Activated CD8-positive, alpha-beta memory T cell treated with anti-CD3 and anti-CD28 coated beads for 1 hour (primary cell): ENCODE measurements at places on chromosomes 3 and 15.

- no peak for DNase-seq
Measured at GRCh38 chr15:26983822-26984221, 12.8 kb downstream of the GABRG3 start.

GRCh38 chr3:45676325-45677032 is 12.7 kb upstream of the SACM1L start:
- DNase-seq = no peak

GRCh38 chr15:100770661-100771584 is 108.7 kb upstream of the ALDH1A3 start:
- no peak for DNase-seq

GRCh38 chr3:184608209-184608608 is 46.6 kb downstream of the EPHB3 start:
- DNase-seq = no peak

DNA sequence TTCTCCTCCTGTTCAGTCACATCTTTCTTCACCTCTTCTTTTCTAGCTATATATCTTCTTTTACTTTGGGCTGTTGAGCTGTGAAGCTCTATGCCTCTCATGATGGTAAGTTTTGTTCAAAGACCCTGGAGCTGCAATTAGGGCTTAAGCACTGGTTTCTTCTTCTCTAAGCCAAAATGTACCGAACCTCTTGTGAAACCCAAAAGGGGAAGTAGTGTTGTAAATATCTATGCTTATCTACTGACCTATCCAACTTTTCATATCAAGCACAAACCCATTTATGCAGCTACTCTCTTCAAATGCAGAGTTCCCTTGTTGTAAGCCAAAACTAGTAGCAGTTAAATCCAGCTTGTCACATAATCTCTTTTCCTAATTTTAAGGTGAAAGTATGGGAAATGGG is 123.6 kb upstream of the CD96 start:
- DNase-seq = no peak

- no peak for DNase-seq
Measured at GRCh38 chr3:59143447-59143846, 93.6 kb upstream of the CFAP20DC start.

GRCh38 chr15:25641361-25641760 is 202.5 kb upstream of the UBE3A start:
- no peak for DNase-seq

- DNase-seq = no peak
Measured at GRCh38 chr3:179972881-179973423, 63.8 kb downstream of the PEX5L start.
